IPS-NIHi11 (cell line): ENCODE measurements at places on chromosomes 3 and 15.
A peak's percentile ranks its signal among the peaks of the same experiment; 100 is the strongest.

GRCh38 chr15:85443593-85444087 is 63.2 kb downstream of the AKAP13 start:
- peak; percentile 17 for DNase-seq

- no peak for DNase-seq
Observed at GRCh38 chr3:195036574-195036973, 234.4 kb downstream of the XXYLT1 start.

GRCh38 chr15:61137105-61137792 is 91.9 kb downstream of the RORA start:
- no peak for DNase-seq

DNA sequence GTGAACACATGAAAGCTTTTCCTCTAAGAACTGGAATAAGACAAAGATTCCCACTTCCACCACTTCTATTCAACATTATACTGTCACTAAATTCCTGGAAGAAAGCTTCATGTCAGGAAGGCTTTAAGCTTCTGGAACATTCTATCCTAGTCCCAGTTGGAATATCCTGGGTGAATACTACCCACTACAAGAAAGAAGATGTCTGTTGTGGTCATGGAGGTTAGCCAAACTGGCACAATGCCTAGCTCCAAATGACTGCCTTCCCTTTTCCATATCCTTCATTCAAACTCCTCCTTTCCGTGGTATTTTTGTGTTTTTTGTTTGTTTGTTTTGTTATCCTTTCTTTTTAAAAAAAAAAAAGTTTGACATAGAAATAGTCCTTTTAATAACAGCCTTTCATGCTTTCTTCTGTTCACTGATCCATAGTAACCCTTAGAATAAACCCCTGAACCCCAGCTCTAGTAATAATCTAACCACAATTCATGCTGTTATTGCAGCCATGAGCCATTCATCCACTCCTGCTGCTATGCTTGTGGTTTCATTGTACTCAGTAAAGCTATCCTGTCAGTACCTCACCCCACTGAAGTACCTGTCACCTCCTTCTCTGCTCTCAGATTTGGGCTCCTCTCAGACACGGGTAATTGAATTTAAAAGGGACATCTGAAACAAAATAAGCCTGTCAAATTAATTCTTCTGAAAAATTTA is 447.5 kb downstream of the IGSF11 start:
- no peak for DNase-seq

GRCh38 chr3:179247289-179248015 is 3.5 kb downstream of the KCNMB3 start:
- DNase-seq = no peak

DNA sequence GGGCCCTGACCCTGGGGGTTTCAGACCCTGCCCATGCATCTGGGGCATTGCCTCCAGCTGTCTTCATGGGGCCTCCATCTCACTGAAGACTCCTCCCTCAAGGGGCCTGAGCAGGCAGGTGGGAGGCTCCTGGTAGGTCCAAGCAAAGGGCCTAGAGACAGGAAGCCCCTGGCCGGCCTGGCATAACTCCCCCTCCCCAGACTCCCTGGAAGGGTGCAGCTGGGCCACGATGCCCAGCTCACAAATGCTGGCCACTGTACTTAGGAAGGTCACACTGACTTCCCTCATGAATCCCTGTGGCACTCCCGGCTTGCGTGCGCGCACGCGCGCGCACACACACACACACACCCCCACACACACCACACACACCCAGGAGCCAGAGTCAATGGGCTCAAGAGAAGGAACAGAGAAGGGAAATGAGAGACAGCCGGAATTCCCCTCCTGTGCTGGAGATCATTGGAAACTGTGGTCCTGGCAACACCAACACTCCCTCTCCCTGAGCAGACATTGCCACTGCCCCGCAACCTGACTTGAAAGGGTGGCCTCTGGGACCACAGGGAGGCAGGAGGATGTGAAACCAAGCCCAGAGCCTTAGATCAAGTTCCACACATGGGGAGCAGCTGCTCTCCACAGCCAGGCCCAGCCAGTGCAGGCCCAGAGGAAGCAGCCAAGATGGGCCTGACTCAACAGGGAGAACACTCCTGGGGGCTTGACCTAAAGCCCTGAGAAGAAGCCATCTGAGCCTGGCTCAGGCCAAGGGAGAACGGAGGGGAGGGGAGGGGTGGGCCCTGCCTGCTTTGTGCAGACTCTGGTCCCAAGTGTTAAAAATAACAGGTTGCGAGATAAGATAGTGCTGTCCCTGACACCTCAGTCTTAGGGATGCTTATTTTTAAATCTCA is 69.7 kb downstream of the SCN5A start:
- no peak for DNase-seq

- no peak for DNase-seq
Observed at GRCh38 chr3:53795176-53795575, 51.0 kb downstream of the CHDH start.

GRCh38 chr15:92822216-92823144 is 77.6 kb upstream of the CHD2 start:
- no peak for DNase-seq

- peak; percentile 75 for DNase-seq
Observed at GRCh38 chr15:59993950-59994401, 10.1 kb upstream of the FOXB1 start.

DNA sequence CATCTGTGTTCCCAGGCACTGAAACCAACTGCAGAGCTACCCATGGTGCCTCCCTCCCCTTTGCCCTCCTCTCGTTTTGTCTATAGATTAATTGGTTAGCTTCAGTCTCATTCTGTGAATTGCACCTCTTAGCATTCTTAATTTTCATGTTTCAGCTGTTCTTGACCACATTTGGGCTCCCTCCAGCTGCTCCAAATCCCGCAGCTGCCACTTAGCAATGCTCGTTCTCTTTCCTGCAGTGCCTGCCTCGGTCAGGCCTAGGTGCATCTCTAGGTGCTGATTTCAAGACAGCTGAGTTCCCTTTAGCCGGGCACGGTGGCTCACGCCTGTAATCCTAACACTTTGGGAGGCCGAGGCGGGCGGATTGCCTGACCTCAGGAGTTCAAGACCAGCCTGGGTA is 47.0 kb upstream of the SMAD3 start:
- no peak for DNase-seq

DNA sequence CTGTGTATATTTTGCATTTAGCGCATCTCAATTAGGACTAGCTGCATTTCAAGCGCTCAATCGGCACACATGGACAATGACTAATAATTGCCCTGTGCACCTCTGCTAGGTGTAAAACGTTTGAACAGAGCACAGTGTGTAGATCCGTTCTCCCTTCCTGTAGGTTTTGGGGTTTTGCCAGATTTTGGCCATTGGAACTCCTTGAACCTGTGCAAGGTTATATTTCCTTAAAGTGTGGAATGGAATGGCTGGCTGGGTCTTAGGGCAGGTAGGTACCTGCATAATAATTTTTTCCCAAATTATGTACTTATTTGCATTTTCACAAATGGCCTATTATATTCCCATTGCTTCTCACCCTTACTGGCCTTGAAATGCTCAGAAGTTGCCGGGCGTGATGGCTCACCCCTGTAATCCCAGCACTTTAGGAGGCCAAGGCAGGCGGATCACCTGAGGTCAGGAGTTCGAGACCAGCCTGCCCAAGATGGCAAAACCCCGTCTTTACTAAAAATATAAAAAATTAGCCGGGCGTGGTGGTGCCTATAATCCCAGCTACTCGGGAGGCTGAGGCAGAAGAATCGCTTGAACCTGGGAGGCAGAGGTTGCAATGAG is 777 bp downstream of the RNU5B-1 start:
- no peak for DNase-seq

DNA sequence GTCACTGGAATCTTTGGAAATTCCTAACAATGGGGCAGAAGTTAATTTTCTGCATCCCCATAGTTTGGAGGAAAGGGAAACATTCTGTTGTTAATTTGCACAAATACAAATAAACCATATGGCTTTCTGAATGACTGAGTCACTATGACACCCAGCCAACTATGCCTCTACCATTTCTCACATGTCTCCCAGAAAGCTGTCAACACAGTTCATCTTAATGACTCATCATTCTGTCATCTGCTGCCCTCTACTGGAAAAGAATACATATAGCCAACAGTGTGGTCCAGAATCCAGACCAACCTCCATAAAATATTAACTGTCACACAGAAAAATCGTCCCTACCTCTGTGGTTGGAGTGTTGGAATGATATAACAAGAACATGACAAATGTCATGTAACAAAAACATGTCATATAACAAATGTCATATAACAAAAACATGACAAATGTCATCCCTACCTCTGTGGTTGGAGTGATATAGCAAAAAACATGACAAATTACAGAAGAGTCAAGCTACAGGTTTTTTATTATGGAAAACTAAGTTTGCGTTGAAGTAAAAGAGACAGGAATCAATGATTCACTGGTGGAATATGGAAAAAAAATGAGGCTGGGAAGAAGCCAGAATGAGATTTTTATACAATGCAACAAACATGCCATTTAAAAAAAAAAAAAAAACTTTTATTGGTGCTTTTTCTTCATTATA is 47.7 kb upstream of the GYG1 start:
- DNase-seq = peak; percentile 71

DNA sequence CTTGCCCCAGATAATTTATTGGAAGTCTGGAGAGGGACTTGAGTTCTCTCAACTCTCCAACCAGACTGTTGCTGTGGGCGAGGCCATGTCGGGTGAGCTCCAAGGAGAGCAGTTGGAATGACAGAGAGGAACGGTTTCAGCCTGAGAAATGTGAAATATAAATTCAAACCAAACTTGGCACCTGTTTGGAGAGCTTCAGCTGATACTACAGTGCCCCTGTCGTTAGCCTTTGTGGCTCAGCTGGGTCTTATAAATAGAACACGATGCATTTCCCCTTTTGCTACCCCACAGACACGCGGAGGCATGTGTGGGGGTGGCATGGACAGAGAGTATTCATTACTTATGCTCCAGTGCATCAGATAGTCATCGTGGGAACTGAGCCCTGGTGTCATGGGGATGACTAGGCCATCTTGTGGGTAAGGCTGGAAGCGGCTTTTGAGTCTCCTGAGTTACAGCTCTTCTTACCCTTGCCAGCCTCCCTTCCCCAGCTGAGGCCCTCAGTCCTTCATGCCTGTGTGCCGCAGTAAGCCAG is 15.6 kb downstream of the SMAD3 start:
- DNase-seq = no peak

DNA sequence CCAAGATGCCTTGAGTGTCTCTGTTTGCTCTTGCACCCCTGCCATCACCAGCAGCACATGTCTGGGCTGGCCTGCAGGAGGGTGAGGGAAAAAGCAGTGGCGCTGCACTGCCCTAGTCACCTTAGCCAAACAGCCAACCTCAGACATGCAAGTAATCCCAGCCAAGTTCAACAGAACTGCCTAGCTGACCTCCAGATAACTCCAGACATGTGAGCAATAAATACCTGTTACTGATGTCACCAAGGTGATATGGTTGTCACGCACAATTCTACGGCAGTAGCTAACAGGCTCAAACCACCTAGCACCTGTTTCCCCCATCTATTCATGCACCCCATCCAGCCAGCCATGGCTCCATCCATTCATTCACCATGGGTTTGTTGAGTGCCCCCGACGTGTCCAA is 99.9 kb downstream of the SRGAP3 start:
- DNase-seq = no peak

- no peak for DNase-seq
Observed at GRCh38 chr15:66128116-66128680, 125.4 kb downstream of the MEGF11 start.

GRCh38 chr3:115698851-115699591 is 75.7 kb downstream of the GAP43 start:
- peak; percentile 51 for DNase-seq

DNA sequence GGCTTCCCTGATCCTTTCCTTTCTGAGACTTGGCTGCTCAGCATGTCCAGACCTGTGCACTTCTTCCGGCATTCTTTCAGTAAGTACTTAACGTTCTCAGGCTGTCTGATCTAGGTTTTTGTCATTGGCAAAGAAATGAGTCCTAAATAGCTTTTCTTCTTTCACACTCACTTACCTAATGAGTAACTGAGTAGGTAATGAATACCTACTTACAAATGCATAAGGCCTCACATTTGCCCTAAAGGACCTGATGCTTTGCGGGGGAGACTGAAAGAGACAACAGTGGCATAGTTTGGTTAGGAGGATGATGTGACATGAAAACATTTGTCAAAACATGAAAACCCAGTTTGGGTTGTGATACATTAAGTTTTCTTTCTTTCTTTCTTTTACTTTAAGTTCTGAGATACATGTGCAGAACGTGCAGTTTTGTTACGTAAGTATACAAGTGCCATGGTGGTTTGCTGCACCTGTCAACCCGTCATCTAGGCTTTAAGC is 516.7 kb upstream of the CFAP20DC start:
- no peak for DNase-seq

DNA sequence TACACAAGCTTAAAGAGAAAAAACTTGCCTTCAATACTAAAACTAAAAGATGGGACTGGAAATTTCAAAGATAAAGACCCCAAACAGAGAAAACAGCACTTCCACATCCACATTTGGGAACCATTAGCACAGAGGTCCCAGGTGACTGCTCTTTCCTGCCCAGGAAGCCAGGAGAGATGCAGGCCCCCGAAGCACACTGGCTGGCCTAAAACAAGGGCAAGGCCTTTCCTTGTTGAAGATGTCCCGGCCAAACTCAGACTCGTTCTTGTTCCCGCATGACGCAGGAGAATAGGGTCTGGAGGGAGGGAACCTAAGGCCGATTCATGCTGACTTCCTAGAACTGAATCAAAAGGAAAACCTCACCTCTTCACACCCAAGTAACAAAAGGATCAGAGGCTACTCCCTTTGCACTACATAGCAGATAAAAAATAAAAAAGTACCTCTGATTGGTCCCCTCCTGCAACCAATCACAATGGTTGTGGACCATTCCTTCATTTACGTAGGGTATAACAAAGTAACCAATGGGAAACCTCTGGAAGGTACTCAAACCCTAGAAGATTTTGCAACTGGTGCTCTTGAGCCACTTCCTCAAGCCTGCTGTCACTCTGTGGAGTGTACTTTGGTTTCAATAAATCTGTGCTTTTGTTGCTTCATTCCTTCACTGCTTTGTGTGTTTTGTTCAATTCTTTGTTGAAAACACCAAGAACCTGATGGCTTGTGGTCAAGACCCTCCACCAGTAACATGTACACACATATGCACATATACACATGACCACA is 48.7 kb downstream of the EFCAB12 start:
- DNase-seq = no peak

DNA sequence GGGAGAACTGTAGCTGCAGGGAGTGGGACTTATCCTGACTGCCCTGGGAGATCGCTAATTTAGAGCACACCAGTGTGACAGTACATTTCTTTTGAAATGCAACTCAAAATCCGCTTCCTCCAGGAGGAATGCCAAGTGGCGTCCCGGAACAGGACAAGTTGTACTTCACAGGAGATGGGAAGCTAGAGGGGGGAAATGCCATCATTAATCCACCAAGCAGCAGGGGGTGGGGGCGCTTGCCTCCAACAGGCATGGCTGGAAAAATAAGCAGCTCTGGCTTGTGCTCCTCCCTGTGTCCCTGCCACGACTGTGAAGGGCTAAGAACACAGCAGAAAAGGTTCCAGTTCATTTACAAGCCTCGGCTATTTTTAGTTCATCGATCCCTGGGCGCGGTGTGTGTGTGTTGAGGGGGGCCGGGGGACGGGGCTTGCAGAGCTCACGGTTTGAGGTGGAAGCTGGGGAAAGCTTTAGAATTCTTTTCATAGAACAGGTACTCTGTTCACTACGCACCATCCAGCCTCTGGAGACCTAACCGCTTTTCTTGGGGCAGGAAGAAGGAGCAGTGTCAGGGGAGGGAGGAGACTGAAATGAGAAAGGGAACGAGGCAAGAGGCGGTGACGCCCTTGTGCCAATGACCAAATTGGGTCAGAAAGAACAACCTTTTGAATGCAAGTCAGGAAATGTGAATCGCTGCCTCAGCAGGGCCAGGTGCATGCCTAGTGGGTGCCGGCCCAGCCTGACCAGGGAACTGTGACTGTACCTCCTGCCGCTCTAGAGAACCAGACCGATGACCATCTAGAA is 51.8 kb upstream of the DGKG start:
- peak; percentile 59 for DNase-seq
